A549 treated with dexamethasone at 1 μM for 4 hours (cell line): ENCODE measurements at places on chromosomes 2 and 18. TPM values are rescaled to one million over a fixed set of nuclear protein-coding genes. Genes with fewer than 3 reads are reported as not detected.

Gene CD302
- 2.1 to 3.2 TPM (median 2.6 TPM) in 5 replicates for total RNA-seq

Gene SH3RF3
- 0.53 to 0.91 TPM (median 0.75 TPM) in 5 replicates for total RNA-seq

Gene ABCG8
- total RNA-seq, result 0.04 TPM in 1 of 5 replicates, not detected in the others

Gene KIF1A
- 0.66 to 0.84 TPM (median 0.73 TPM) in 5 replicates for total RNA-seq

Gene MAPRE2
- total RNA-seq, result 12.8 to 15.9 TPM (median 13.2 TPM) in 5 replicates

Gene SP140
- 0.11 to 0.26 TPM (median 0.24 TPM) in 3 of 5 replicates, not detected in the others for total RNA-seq

Gene IL36RN
- total RNA-seq, result 0.03 to 0.12 TPM in 2 of 5 replicates, not detected in the others

Gene SLC35F5
- 34.6 to 57.7 TPM (median 48.7 TPM) in 5 replicates for total RNA-seq

Gene CMPK2
- total RNA-seq, result 0.36 to 0.98 TPM (median 0.69 TPM) in 5 replicates

Gene UGT1A6
- total RNA-seq, result 1.2 to 1.9 TPM (median 1.4 TPM) in 5 replicates

Gene COLEC11
- 0.47 to 0.83 TPM (median 0.69 TPM) in 5 replicates for total RNA-seq

Gene ASB18
- total RNA-seq, result not detected in 5 replicates

Gene CCDC85A
- total RNA-seq, result 0.25 to 0.39 TPM (median 0.34 TPM) in 5 replicates

Gene NGEF
- total RNA-seq, result 12.6 to 17.0 TPM (median 14.6 TPM) in 5 replicates

Gene MLPH
- 225 to 326 TPM (median 300 TPM) in 5 replicates for total RNA-seq

Gene TUBA3E
- 4.4 to 6.3 TPM (median 5.5 TPM) in 5 replicates for total RNA-seq

Gene PXDN
- 12.3 to 21.6 TPM (median 20.2 TPM) in 5 replicates for total RNA-seq

Gene FOXI3
- 0.03 to 0.05 TPM (median 0.04 TPM) in 3 of 5 replicates, not detected in the others for total RNA-seq

Gene TNFRSF11A
- total RNA-seq, result 5.1 to 10.2 TPM (median 8.3 TPM) in 5 replicates

Gene REG1A
- not detected in 5 replicates for total RNA-seq

Gene NEU2
- total RNA-seq, result not detected in 5 replicates

Gene DNAH6
- total RNA-seq, result 0.01 to 0.12 TPM (median 0.04 TPM) in 4 of 5 replicates, not detected in the other

Gene ADAM17
- total RNA-seq, result 28.1 to 37.6 TPM (median 37.2 TPM) in 5 replicates

Gene ESCO1
- total RNA-seq, result 8.7 to 11.6 TPM (median 9.4 TPM) in 5 replicates

Gene POTEJ
- not detected in 5 replicates for total RNA-seq

Gene UGT1A10
- 0.05 TPM in 1 of 5 replicates, not detected in the others for total RNA-seq

Gene MAP3K19
- not detected in 5 replicates for total RNA-seq

Gene PFN4
- 1.2 to 1.8 TPM (median 1.4 TPM) in 5 replicates for total RNA-seq

Gene AGXT
- total RNA-seq, result not detected in 5 replicates

Gene ESPNL
- 0.13 to 0.22 TPM (median 0.16 TPM) in 4 of 5 replicates, not detected in the other for total RNA-seq

Gene ATAD2B
- total RNA-seq, result 6.2 to 8.8 TPM (median 7.7 TPM) in 5 replicates

Gene UCN
- 0.63 to 2.5 TPM (median 1.7 TPM) in 5 replicates for total RNA-seq

Gene C2orf80
- not detected in 5 replicates for total RNA-seq
